T47D (cell line): ENCODE measurements at places on chromosomes 6 and 20.

DNA sequence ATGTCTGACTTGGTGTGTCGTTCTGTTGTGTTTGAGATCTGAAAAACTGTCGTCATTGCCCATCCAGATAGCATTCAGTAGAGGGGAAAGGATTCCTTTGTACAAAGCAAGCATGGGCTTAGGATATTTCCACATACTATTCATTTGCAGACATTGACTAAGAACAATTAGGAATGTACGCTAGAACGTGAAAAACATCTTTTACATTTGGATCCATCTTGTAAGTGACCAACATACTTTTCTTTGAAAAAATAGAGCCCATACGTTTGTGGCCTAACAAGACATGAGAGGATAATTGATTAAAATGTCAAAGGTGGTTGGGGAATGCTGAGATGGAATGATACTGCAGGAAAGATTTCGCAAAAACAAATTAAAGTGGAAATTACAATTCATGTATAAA lies 225.8 kb upstream of the QKI start:
- DNase-seq: no peak

DNA sequence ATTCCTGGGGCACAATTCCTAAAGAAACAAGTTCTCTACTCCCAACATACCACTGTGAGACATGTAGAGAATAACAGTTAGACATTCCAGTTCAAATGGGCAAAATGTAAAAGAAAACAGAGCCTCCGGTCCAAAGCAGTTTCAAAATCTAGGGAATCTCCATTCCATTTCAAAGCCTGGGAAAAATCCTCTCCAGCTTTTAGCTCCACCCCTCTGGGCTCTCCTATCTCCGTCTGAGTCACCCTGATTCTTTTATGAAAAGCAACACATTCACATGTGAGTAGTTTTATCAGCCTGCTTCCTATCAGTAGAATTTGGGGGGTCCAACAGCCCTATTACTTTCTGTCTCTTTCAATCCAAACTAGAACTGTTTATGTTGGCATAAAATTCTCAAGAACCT lies 3.7 kb downstream of the CSNK2A1 start:
- no peak for DNase-seq

DNA sequence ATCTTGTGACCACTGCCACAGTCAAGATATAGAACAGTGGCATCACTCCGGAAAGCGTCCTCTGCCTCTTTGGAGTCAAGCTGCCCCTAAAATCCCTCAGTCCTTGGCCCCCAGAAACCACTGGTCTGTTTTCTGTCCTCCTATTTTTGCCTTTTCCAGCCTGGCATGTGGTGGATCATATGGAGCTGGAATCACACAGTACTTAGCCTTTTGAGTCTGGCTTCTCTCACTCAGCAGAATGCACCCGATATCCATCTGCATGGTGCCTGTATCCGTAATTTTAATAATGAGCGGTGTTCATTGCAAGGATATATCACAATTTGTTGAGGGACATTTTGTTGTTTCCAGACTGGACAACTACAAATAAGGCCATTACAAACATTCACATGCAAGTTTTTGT lies 49.0 kb upstream of the STX16 start:
- no peak for DNase-seq

- no peak for DNase-seq
These were observed 8.9 kb upstream of the TCP11 start for GRCh38 chr6:35149891-35150566.

DNA sequence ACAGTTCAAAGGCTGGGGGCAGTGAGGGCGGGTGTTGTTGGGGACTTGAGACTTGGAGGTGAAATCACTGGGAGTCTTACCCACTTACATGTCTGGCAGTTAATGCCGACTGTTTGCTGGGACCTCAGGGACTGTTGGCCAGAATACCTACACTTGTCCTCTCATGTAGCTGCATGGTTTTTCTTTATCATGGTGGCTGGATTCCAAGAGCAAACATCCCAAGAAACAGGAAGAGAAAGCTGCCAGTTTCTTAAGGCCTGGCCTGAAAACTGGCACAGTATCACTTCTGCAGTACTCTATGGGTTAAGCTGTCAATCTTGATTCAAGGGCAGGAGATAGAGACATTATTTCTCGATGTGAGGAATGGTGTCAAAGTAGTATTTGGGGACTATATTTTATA lies 19.8 kb upstream of the C6orf62 start:
- no peak for DNase-seq

DNA sequence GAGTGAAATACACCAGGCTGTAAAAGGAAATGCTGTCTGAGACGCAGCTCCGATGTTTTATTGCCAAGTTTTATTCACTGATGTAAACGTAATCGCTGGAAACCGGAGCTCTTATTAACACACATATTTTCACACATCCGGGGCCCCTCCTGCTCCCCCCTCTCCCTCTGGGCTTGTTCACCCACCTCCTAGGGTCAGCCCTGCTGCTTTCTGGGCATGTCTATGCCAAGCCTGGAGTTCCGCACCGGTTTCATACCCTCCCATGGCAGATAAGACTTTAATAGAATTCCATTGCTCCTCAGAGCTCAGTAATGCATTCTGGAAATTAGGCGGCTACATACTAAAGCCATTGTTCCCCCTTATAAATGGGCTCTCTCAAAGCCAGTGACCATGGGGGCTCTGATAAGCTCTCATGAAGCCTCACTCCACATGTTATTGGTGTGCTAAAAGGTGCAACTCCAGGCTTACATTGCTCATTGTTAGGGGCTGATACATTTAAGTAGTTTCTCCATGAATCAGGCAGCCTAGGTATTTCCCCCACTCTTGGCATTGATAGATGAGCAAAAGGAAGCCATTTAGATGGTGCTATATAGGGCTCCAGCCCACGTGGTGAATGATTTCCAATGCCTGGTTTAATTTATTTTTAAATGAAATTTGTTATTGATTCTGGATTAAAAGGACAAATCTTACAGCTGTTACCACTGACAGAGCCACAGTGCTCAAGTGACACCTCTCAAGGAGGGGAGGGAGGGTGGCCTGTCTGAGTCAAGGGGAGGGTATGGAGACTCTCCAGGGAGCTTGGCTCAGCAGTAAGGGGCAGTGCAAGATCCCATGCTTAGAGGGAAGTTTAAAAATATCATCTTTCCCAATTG lies 4.5 kb upstream of the VSTM2L start:
- no peak for DNase-seq

DNA sequence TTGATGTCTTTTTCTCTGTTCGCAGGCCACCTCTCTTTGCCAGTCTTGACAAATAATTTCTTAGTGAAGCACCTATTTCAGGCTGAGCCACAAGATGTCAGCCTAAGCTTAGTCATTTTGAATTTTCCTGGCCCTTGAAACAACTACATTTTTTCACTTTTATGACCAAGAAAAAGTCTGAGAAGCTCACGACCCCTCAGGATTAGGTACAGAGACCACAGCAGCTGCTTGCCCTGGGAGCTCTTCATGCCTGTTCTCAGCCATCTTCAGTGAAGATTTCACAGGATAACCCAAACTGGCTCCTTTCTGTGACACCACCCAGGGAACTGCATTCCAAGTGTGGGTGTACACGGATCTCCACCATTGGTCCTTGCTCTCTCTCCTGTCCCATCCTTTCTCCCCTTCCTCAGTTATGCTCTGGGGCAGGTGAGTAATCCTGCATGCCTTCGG lies 38.4 kb upstream of the SPTLC3 start:
- DNase-seq: peak; percentile 63

- DNase-seq: no peak
These were observed 12.9 kb downstream of the TPMT start for GRCh38 chr6:18141805-18142590.

GRCh38 chr6:14474816-14475215 lies 357.2 kb downstream of the CD83 start:
- no peak for DNase-seq

- DNase-seq: no peak
These were observed 65.7 kb downstream of the RTN4IP1 start for GRCh38 chr6:106563614-106564013.

GRCh38 chr6:131003488-131004386 lies 59.3 kb downstream of the EPB41L2 start:
- DNase-seq: no peak

DNA sequence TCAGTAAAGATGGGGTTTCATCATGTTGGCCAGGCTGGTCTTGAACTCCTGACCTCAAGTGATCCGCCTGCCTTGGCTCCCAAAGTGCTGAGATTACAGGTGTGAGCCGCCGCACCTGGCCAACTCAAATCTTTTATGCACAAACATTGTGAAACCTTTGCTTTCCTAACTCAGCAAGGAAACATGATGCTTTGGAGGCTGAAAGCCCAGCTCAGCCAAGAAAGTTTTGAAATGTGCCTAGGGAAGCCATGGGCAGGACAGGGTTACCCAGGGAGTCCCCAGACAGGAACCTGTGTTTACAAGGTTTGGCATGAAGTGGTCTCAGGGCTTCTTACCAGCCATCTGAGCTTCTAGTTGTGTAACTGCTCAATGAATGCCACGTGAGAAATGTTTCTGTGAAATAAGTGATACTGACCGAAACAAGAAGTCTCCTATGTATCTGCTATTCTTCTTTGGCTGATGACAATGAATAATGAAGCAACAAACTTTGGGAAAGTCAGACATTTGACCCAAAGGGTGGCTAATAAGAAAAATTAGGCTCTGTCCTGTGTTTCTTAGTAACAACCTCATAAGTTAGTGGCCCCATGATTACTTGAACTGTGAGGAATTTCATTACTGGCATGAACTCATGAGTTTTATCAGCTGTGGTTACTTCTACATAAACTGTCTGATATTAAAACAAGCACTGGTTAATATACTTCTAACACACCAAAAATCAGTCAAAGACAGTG lies 163.5 kb downstream of the KIF6 start:
- DNase-seq: no peak

- DNase-seq: peak; percentile 30
These were observed 1.5 kb downstream of the DEK start for GRCh38 chr6:18262702-18263417.

- DNase-seq: peak; percentile 71
These were observed 67.5 kb upstream of the COL21A1 start for GRCh38 chr6:56314683-56315523.

DNA sequence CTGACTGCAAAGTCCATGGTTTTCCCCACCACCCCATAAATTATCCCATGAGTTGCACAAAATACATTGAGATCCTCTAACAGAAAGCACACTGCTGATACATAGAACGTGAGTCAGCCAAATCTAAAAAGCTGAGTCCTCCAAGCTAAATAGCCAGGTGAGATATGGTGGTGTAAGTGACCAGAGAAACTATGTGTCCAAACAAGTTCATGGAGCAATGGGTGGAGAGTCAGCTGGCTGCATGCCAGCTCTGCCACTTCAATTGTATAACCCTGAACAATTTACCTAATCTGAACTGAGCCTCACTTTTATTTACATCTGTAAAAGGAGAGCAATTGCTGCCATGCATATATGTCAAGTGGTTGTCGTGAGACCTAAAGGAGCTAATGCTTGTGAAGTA lies 9.7 kb downstream of the SNAP25 start:
- no peak for DNase-seq

- DNase-seq: no peak
These were observed 123.9 kb upstream of the BACH2 start for GRCh38 chr6:90420500-90420899.

DNA sequence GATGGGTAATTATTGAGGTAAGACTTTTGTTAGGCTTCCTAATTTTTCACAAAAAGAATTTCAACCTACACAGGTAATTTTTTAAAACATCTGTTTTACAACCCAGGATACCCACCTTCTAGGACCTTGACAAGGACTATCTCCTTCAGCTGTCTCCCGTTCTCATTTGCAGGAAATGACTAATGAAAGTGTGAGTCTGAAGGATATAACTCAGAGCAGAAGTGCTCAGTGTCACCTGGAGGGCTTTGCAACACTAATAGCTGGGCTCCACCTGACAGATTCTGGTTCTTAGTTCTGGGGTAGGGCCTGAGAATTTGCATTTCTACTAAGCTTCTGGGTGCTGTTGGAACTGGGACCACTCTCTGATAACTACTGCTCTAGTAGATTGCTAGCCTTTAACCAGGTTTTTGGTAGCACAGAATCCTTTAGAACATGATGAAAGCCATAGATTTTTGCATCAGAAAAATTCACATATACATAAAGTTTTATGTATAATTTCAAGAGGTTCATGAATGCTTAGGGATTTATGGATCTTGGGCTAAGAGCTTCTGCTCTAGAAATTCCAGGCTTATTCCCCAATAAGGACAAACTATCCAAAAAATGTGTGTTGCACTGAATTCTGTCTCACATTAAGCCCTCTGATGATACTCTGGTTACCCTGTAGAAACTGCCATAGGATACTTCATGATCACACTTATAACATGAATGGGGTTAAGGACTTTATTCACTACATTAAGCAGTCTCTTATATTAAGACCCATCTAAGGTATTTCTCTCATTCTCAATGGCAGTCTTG lies 30.3 kb downstream of the AK9 start:
- DNase-seq: no peak

DNA sequence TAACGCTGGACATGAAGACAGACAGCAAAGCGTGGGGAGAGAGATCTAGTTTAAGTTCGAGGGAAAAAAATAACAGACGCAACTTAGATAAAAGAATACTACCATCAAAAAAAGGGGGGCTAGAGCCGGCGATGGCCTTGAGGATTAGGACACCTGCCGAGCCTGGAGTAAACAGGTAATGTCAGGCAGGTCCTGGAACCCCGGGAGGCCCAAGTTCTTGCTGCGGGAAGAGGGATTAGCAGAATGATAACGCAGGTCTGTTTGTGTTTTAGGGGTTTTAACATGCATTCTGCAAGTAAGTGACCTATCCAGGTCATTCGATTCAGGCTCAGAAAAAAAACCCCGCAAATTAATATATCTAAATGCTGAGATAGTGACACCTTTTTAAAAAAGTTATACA lies 754 bp upstream of the TMEM170B start:
- DNase-seq: no peak

- DNase-seq: no peak
These were observed 125.2 kb upstream of the EYA4 start for GRCh38 chr6:133115946-133116345.

GRCh38 chr6:137750297-137750696 lies 116.8 kb upstream of the TNFAIP3 start:
- DNase-seq: no peak

- DNase-seq: no peak
These were observed 94.2 kb upstream of the FLRT3 start for GRCh38 chr20:14431568-14431967.

DNA sequence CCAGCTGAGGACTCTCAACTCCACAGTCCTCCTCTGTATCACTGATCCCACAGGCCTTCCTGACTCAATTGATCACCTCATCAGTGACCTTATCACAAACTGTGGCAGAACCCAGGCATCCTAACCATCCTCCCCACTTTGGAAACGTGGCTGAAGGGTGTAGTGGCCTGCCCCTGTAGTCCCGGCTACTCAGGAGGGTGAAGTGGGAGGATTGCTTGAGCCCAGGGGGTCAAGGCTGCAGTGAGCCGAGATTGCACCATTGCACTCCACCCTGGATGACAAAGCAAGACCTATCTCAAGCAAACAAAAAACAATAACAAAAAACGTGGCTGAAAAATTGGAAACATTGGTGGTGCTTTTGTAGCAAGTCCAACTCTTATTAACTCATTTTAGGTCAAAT lies 203.4 kb upstream of the ZNF217 start:
- no peak for DNase-seq

GRCh38 chr6:124770784-124771183 lies 191.5 kb upstream of the RNF217 start:
- DNase-seq: no peak
